ENCODE measurements at places on chromosomes 12 and 14.

DNA sequence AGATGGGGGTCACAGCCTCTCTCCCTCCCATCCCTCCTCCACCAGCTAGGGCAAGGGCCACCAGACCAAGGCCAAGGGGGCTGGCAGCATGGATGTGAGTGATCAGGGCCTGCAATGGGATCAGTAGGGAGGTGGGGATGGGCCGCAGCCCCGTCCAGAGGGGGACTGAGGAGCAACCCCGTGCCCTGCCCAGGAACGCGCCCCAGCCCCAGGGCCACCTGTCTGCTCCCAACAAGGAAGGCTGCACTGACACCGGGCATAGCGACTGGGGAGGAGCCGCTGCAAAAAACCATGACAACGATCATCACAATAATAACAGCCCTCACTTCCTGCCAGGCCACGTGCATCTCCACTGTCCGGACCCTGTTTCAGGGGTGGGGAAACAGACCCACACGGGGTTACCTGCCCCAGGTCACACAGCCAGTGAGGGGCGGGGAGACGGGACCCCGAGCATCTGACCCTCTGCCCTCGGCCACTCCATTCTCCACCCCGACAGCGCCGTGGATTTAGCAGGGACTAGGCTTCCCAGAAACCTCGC lies 24.3 kb downstream of the NCOR2 start:
- no peak for DNase-seq

DNA sequence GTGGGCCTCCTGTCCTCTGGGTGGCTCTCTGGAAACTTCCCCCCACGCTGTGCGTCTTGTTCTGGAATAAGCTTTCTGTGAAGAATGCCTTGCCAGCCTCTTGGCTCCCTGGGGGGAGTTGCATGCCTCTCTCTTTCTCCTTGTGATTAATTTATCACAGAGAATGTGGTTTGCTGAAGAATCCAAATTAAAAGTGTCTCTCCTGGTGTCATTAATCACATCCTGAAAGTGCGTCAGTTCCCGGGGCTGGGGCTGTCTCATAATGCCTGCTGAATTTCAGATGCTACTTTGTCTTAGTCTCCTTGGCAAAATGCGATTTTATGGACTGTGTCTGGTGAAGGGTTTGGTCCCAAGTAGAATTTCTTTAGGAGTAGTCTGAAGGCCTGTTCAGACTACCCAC lies 787.7 kb upstream of the TMEM132C start:
- DNase-seq = no peak

DNA sequence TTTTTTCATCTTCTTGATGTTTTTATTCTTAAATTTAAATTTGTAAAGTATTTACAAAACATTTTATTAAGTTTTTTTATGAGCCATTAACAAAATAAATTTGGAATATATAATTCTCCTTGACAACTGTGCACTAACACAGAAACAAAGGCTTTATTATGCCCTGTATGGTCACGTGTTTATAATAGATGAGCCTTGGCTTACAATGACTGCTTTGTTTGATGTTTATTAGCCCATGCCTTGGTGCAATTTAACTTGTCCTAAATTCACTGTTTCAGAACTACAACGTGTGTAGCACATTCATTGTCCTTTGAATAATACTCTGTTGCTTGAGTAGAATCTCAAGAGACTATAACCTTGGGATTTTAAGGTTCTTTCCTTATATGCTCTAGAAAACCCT lies 59.8 kb downstream of the CNTN1 start:
- no peak for DNase-seq

DNA sequence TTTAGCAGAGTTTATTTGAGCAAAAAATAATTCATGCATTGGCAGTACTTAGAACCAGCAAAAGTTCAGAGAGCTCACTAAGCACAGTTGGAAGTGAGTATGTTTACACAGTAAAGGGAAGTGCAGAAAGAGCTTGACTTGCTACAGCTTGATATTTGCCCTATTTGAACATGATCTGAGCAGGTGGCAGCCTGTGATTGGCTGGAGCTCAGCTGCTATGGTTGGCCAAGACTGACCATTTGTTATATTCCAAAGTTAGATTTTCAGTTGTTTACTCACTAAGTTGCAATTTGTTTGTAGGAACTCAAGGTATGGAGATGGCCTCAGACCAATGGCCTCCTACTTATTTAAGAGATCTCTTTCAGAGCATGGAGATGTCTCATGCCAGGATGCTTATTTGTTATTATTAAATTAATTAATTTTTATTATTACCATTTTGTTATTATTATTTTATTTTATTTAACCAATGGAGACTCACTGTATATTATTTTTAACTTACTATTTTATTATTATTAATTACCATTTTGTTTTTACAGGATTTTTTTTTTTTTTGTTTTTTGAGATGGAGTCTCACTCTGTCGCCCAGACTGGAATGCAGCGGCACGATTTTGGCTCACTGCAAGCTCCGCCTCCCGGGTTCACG lies 49.0 kb downstream of the ATP23 start:
- no peak for DNase-seq

- peak; percentile 15 for DNase-seq
These were observed 125.6 kb upstream of the FGD4 start for GRCh38 chr12:32273712-32274111.

- DNase-seq = no peak
These were observed 356.2 kb downstream of the NELL2 start for GRCh38 chr12:44519931-44520330.

All from stimulated activated CD4-positive, alpha-beta T cell treated with anti-CD3 and anti-CD28 coated beads, Interleukin-1b, Interleukin-23, amount 100 ng/mL, for 4 hours (primary cell).